ENCODE measurements at places on chromosomes 7 and 10.

- H3K27ac ChIP-seq, result no peak overlapping the region
- DNase-seq, result peak; percentile 28
- H3K4me3 ChIP-seq, result no peak overlapping the region
These were observed 79.2 kb downstream of the NEUROD6 start for GRCh38 chr7:31261341-31261740.

- H3K36me3 ChIP-seq, result no peaks in the 10 kb centered on the region
- H3K4me1 ChIP-seq, result no peaks in the 10 kb centered on the region
- H3K27ac ChIP-seq, result no peak overlapping the region
- H3K27me3 ChIP-seq, result no peaks in the 10 kb centered on the region
- DNase-seq, result no peak
These were observed 220.0 kb upstream of the LRRN3 start for GRCh38 chr7:110870926-110871325.

- peaks cover 10% of the 10 kb centered on the region for H3K27me3 ChIP-seq
- H3K27ac ChIP-seq, result no peak overlapping the region
- no peak overlapping the region for H3K4me3 ChIP-seq
- no peaks in the 10 kb centered on the region for H3K4me1 ChIP-seq
- no peak for DNase-seq
These were observed 1.8 kb downstream of the CYP3A43 start for GRCh38 chr7:99829524-99830160.

- no peak overlapping the region for H3K27ac ChIP-seq
- no peak overlapping the region for H3K4me3 ChIP-seq
- H3K27me3 ChIP-seq, result peaks cover 75% of the 10 kb centered on the region
- H3K36me3 ChIP-seq, result no peaks in the 10 kb centered on the region
These were observed 107.1 kb upstream of the WDR11 start for GRCh38 chr10:120744040-120744439.

DNA sequence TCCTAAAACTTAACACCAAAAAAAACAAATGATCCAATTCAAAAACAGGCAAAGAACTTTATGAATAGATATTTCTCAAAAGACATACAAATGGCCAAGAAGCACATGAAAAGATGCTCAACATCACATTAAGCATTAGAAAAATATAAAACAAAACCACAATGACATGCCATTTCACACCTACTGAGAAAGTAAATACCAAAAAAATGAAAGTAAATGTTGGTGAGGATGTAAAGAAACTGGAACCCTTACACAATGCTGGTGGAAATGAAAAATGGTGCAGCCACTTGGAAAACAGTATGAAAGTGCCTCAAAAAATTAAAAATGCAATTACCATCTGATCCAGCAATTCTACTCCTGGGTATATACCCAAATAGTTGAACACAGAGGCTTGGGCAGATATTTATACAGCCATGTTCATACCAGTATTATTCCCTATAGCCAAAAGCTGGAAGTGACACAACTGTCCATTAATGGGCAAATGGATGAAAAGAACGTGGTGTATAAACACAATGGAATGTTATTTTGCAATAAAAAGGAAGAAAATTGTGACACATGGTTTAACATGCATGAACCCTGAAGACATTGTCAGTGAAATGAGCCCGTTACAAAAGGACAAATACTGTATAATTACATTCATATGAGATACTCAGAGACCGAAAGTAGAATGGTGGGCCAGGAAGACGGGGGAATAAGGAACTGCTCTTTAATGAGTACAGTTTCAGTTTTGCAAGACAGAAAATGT lies 89.0 kb downstream of the JMJD1C start:
- no peaks in the 10 kb centered on the region for H3K27me3 ChIP-seq
- H3K4me1 ChIP-seq, result peaks cover 25% of the 10 kb centered on the region
- H3K36me3 ChIP-seq, result no peaks in the 10 kb centered on the region
- no peak overlapping the region for H3K27ac ChIP-seq
- DNase-seq, result peak; percentile 13

GRCh38 chr7:20153999-20154398 lies 63.2 kb downstream of the MACC1 start:
- no peaks in the 10 kb centered on the region for H3K36me3 ChIP-seq
- H3K27ac ChIP-seq, result no peak overlapping the region
- H3K27me3 ChIP-seq, result peaks cover 4% of the 10 kb centered on the region
- no peaks in the 10 kb centered on the region for H3K4me1 ChIP-seq

GRCh38 chr10:88082806-88083596 lies 219.6 kb downstream of the PTEN start:
- H3K4me3 ChIP-seq, result no peak overlapping the region
- H3K4me1 ChIP-seq, result no peaks in the 10 kb centered on the region
- no peaks in the 10 kb centered on the region for H3K27me3 ChIP-seq
- peak; percentile 53 for DNase-seq
- no peak overlapping the region for H3K27ac ChIP-seq

GRCh38 chr10:33233635-33234034 lies 100.8 kb downstream of the NRP1 start:
- no peak for DNase-seq
- no peak overlapping the region for H3K4me3 ChIP-seq
- no peaks in the 10 kb centered on the region for H3K27me3 ChIP-seq

DNA sequence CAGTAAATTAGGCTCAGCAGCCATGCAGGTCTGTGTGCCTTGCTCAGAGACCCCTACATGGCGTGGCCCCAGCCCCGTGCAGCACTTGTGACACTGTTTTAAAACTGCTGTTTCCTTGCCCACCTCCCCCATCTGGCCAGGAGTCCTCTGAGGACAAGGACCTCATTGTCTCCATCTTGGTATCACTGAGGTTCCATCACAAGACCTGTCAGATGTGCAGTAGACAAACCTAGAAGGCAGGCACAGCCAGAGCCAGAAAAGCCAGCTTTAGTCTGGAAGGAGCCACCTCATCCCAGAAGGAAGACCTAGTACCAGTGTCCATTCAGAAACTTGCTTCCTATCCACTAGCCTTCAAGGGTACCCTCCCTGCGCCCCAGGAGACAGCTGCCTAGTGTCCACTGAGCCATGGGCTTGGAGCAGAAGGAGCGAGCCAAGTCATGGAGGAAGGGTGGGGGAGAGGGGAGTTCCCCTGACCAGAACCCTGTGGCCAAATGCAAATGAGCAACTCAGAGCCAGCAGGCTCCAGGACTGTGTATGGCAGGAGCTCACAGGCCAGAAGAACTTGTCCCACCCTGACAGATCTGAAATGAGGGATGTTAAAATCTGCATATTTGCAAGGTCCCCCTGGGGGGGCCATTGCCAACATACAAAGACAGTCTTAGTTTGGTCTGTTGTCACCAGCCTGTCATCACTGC lies 176.1 kb downstream of the SH3PXD2A start:
- H3K36me3 ChIP-seq, result no peaks in the 10 kb centered on the region
- DNase-seq, result no peak
- no peak overlapping the region for H3K27ac ChIP-seq
- H3K27me3 ChIP-seq, result no peaks in the 10 kb centered on the region
- no peaks in the 10 kb centered on the region for H3K4me1 ChIP-seq

DNA sequence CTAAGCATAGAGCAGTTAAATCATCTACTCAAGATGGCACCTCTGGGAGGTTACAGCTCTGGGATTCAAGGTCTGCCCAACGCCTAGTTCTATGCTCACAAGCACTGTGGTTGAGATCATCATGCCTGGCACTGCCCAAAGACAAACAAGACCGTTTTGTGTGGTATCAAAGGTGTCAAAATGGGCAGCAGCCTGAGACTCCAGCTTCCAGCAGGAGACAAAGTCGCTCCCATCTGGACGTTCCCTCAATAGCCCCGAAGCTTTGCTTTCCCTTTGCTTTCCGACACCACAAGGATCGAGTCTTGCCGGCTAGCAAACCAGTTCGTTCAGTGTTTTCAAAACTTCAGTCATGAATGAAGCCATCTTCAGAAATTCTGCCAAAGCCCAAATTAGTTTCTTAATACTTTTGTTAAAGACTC lies 5.1 kb downstream of the HABP2 start:
- no peaks in the 10 kb centered on the region for H3K27me3 ChIP-seq
- H3K4me1 ChIP-seq, result peaks cover 21% of the 10 kb centered on the region
- H3K4me3 ChIP-seq, result no peak overlapping the region
- H3K36me3 ChIP-seq, result no peaks in the 10 kb centered on the region

GRCh38 chr10:31769564-31769963 lies 159.1 kb downstream of the ARHGAP12 start:
- no peaks in the 10 kb centered on the region for H3K4me1 ChIP-seq
- H3K36me3 ChIP-seq, result no peaks in the 10 kb centered on the region
- H3K27me3 ChIP-seq, result no peaks in the 10 kb centered on the region
- no peak overlapping the region for H3K4me3 ChIP-seq
- DNase-seq, result no peak

DNA sequence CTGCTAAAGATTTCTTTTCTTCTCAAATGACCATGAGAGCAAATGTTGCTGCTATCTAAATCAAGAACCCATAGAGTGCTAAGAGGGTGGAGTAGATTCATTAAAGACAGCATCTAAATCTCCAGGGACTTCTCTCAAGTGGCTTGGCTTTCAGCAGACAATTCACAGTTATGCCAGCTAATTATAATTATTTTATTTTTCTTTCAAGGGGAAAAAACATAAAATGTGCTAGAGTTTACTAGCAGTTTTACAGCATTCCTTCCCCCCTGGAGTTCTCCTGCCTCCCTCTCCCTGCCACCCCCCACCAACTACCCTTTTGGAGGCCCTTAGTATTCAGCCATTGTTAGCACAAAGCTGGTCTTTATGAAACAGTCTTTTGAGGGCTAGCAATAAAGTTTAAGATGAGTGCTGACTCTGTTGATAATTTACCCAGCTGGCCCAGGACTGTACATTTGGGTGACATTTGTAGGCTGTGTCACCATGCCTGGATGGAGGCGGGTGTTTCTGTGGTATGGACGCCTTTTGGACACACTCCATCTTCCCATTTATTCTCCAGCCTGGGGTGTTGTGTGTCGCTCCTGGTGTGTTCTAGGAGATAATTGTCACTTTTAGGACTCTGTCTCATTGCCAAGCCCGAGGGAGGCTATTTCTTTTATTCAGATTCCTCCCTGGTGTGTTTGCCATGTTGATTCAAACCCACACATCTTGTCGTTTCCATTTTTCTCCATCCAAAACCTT lies 160.2 kb downstream of the CREB5 start:
- H3K36me3 ChIP-seq, result no peaks in the 10 kb centered on the region
- peaks cover 79% of the 10 kb centered on the region for H3K27me3 ChIP-seq
- peak; percentile 73 for DNase-seq
- no peak overlapping the region for H3K27ac ChIP-seq
- peaks cover 21% of the 10 kb centered on the region for H3K4me1 ChIP-seq

DNA sequence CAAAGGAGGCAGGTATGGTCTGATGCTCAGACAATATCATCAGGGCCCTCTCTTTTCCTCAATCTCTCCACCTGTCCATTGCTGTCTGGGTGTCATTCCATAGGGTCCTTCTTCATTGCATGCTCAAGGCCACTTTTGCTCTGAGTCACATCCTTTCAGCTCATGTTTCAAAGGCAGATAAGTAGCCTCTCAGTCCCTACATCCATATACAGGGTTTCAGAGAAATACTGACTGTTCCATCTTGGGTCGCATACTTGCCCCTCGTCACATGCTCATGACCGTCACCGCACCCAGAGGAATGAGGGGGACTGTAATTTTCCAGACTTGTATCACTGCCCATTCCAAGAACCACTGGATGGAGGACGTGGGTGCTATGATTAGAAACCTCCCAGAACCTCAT lies 93.4 kb downstream of the FAM107B start:
- no peak for DNase-seq
- H3K36me3 ChIP-seq, result no peaks in the 10 kb centered on the region
- H3K4me1 ChIP-seq, result no peaks in the 10 kb centered on the region

Data from A673 (cell line).